ENCODE measurements at places on chromosomes 2 and 18.

DNA sequence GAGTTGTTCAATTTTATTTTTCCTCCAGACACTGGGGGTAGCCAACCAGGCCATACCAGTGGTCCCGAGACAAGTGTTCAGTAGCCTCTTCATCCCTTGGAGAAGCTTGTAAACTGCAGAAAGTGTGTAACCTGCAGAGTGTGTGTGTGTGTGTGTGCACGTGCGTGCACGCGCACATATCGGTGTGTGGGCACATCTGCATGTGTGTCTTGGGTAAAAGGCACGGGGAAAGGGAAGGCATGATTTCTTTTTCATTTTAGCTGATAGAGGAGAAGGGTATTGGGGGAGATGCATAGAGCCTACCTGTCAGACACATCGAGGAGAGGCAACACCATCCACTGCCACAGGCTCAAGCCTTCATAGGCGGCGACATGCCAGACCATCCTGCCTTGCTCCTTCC, 181.4 kb downstream of the CLIP4 start:
- no peak overlapping the region for H3K27ac ChIP-seq
- no peak overlapping the region for H3K4me3 ChIP-seq
- no peaks in the 10 kb centered on the region for H3K4me1 ChIP-seq
- H3K27me3 ChIP-seq: peaks cover 19% of the 10 kb centered on the region
- no peaks in the 10 kb centered on the region for H3K36me3 ChIP-seq

GRCh38 chr2:107338059-107338458, 452.1 kb upstream of the ST6GAL2 start:
- no peaks in the 10 kb centered on the region for H3K36me3 ChIP-seq
- H3K4me1 ChIP-seq: no peaks in the 10 kb centered on the region
- H3K27ac ChIP-seq: no peak overlapping the region
- no peak for DNase-seq
- no peak overlapping the region for H3K4me3 ChIP-seq
- no peaks in the 10 kb centered on the region for H3K27me3 ChIP-seq

DNA sequence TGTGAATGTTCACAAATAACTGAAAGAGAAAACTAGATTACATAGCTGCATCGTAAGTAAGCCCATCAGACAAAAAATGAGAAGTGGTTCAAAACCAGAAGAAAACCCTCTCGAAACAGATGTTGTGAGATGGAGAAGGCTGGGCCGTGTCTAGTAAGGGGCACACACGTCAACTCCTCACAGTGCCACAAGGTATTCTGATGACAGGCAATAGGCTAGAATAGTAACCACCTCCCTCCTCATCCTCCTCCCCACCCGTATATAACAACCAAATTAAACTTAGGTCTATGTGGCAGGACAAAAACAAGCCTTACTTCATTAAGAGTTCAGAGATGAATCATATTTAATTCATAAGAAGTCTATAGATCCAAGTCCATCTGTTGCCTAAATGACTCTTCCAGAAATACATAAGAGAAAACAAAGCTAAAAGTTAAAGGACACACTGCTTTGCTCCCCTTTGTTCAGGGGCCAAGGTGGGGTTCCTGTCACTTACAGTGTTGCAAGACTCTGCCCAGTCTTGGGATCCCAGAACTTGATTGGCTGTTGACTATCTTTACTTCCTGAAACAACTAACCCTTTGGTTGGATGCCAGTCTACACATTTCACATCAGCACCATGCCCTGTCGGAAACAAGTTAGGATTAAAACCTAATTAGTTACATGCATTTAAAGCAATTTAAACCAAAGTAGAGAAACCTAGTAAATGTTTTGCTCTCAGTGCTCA, 25.0 kb downstream of the SFT2D3 start:
- H3K36me3 ChIP-seq: peaks cover 42% of the 10 kb centered on the region
- H3K27me3 ChIP-seq: no peaks in the 10 kb centered on the region
- no peaks in the 10 kb centered on the region for H3K4me1 ChIP-seq
- DNase-seq: no peak

GRCh38 chr2:114812261-114812660, 369.8 kb downstream of the DPP10 start:
- no peak overlapping the region for H3K4me3 ChIP-seq
- H3K36me3 ChIP-seq: no peaks in the 10 kb centered on the region
- no peaks in the 10 kb centered on the region for H3K27me3 ChIP-seq
- H3K27ac ChIP-seq: no peak overlapping the region
- no peaks in the 10 kb centered on the region for H3K4me1 ChIP-seq
